Mammary epithelial cell (primary cell): ENCODE measurements at places on chromosomes 7 and 10.

- no peak for DNase-seq
Measured at GRCh38 chr7:16916738-16917137, 35.0 kb upstream of the AGR3 start.

DNA sequence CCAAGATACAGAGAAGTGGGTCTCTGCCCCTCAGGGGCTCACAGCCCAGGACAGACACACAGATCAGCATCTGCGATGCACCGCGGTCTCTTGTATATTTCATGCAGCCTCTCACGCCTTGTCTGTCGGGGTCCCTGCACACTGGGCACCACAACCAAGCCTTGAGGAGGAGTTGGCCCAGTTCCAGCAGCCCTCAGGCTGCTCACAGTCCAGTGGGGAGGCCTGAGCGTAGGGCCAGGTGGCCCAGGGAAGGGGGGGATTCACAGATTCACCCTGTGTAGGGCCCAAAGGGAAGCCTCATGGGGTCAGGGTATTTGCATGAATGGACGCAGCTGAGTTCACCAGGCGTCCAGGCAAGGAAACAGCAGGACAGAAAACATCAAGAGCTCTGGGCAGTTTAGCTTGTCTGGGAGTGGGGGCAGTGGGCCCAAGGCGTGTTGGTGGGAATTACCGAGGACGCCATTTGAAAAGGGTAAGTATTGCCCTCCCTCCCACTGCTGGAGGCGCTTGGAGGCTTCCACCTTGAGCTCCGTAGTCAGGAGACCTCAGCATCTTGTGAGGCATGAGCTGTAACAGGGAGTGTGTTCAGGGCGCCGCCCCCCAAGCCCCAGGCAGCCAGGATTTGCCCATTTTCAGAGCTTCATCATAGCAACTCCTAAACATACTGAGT is 129.1 kb upstream of the CHST15 start:
- no peak for DNase-seq

DNA sequence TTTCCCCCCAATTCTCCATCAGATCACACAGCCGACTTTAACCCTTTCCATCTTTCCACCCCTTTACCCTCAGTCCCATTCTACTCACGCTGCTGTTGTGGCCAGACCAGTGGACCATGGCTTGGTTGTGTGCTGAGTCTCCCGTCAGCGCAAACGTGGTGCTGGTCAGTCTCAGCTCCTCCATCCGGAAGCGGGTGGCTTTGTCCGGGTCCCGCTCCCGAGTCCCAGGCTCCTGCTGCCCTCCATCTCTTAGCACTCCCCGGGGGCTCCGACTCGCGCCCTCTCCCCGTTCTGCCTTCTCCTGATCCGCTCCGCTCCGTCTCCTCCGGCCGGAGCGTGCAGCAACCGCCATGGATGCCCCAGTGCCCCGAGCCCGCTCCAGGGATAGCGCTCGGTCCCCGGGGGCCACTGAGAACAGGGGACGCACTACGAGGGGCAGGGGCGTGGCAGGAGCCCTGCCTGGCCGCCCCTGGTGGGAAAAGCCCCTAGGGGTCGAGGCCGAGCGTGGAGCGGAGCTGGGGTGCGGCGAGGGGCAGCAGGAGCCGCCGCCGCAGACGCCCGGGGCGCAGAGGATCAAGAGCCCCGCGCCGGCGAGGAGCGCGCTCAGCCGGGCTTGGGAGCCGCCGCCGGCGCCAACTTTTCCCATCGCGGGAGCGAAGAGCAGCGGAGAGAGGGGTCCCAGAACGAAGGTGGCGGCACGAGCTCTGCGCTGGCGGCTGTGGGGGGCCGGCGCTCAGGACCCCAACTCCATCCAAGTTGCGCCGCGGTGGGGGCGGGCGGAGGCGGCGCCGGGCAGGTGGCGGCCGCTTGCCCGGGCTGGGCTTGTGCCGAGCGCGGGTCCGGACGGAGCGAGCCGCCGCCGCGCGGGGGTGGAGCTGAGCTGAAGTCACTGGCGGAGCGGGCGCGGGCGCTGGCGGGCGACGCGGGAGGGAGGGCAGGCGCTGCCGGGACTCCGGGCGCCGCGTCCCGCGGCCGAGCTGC is at the start of gene SORCS1:
Gene SORCS1 (minus strand): TSS at position 826 of the 981 bp plus-strand sequence.
- no peak for DNase-seq

- DNase-seq, result no peak
Measured at GRCh38 chr7:70352088-70352487, 753.8 kb downstream of the AUTS2 start.

DNA sequence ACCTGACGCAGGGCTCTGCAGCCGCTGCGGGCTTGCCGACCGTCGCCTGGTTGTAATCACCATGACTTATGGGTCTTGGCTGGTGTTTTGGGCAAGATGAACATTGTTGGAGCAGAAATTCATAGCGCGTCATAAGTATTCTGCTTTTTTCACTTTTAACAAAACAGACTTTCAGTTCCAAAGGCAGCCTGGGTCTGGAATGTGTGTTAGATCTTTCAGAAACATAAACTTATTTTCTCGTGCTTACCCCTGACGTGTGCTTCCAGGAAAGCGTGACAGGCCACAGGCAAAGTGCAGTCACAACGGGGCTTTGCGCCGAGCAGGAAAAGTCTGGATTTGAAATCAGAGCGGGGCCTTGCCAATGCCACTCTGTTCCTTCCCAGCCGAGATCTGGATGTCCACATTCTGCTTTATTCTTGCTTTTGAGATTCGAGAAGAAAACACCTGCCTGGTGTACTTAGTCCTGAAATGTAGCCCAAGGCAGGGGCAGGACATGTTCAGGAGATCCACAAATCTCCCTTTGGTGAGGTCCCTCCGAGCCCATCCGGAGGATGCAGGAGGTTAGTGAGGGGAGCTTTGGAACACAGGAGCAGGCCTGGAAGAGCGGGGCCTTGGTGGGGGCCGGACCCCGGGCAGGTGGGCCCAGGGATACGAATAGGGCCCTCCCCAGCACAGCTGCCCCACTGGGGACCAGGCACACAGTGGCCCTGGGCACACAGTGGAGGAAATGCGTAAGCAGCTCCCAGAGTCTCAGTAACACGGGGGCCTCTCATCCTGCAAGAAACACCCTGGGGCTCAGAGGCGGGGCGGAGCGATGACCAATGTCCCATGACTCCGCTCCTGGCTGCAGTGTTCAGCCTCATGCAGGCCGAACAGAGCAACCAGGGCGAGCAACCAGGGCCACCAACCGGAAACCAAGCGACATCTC is 49.5 kb upstream of the EBF3 start:
- DNase-seq, result no peak

GRCh38 chr10:60270426-60270825 is 119.2 kb downstream of the ANK3 start:
- peak; percentile 53 for DNase-seq

GRCh38 chr7:39688611-39689480 is 65.5 kb downstream of the RALA start:
- DNase-seq, result peak; percentile 66

- DNase-seq, result peak; percentile 90
Measured at GRCh38 chr7:116511552-116512519, 12.3 kb downstream of the CAV2 start.

DNA sequence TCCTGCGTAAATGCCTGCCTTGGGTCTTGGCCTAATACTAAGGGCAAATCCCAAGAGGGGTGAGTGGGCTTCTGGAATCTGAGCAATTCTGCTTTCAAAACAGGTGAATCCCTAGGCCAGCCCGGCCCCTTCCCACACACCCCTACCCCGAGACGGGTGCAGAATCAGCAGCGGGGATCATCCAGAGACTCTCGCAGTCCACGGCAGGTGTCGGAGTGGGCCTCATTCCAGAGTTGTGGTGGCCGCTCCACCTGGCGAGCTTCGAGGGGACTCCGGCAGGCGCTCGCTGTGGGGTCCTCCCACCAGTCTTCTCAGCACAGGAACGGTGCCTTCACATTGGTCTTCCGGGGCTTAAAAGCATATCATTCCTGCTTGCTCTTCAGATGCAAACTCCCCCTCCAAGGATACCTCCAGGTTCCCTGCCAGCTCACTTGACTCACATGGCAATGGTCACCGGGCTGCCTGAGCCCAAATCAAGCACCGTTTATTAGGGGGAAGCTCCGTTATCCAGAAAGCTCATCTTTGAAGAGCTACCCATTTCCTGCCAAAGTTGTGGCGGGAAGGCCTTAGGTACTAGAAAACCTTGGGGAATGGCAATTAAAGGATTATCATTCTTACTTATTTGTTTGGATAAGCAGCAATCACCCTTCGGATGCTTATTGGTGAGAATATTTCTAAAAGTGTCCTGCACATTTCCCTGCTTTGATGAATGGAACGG is 67.6 kb downstream of the PRKAG2 start:
- no peak for DNase-seq

- no peak for DNase-seq
Measured at GRCh38 chr10:81472927-81473470, 402.0 kb upstream of the NRG3 start.

GRCh38 chr10:116084161-116084560 is 188.8 kb downstream of the GFRA1 start:
- DNase-seq, result no peak

DNA sequence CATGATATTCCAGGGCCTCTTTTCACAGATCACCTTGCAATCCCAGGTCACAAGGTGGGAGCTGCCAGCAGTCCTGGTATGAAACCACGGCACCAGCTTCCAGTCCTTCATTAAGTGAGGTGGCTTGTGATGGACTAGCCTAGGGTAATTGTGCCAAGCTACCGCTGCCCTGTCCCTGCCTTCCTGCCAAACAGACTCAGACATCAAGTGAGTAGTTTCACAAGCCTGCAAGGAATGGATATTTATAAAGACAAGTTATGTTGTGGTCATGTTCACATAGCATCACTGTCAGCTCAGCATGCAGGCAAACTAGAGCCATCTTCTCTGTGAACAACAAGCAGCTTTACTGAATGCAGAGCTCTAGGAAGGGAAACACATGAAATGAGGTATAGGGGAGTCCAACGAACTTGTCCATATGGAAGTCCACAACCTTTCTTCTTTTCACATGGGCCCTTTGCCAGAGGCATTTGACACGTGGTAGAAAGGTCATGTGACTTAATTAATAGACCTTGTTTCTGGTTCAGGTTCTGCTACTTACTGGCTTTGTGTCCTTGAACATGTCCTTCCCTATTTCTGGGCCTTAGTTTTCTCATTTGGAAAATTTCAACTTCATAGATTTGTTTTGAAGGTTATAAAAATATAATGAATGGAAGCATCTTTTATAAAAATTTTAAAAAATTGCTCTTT is 1061.2 kb downstream of the KCNMA1 start:
- peak; percentile 22 for DNase-seq

DNA sequence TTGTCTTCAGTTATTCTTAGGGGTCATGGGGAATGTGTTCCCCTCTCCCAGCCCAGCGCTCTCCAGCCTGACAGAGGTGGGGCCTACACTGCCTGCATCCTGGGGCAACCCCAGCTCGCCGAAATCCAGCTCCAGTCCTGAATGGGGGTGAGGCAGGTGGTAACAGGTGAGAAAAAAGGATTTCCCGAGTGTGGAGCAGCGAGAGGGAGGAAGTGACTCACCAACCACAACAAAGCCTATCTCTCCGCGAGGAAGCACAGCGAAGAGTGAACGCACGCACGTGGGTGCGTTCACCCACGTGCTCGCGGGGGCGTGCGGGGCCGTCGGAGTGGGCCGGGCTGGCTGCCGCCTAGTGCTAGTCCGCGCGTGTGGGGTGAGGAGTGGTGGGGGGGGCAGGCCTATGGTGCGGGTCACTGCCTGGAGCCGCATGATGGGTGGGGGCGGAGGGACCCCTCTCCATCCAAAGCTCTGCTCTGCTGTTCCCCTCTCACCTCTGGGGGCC is 855 bp upstream of the PALD1 start:
- DNase-seq, result peak; percentile 76

GRCh38 chr7:137003566-137003965 is 135.1 kb downstream of the CHRM2 start:
- no peak for DNase-seq

GRCh38 chr10:58590152-58590840 is 77.6 kb downstream of the BICC1 start:
- peak; percentile 74 for DNase-seq

DNA sequence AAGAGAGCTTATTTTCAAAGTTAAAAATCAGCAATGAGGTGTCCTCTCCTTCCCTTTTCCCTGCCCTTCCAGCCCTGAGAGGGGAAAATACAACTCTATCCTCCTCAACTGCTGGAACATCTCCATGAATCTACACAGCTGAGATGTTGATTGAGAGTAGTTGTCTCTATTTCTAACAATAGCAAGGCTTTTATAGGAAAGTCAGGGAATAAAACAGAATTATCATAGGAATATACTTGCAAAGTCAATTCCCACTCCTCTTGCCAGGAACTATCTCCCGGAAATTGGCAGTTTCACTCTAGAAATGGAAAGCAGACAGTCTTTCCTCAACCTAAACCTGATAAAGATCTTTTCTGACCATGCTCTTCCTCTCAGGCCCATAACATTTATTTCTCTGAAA is 8.8 kb downstream of the HGF start:
- no peak for DNase-seq

DNA sequence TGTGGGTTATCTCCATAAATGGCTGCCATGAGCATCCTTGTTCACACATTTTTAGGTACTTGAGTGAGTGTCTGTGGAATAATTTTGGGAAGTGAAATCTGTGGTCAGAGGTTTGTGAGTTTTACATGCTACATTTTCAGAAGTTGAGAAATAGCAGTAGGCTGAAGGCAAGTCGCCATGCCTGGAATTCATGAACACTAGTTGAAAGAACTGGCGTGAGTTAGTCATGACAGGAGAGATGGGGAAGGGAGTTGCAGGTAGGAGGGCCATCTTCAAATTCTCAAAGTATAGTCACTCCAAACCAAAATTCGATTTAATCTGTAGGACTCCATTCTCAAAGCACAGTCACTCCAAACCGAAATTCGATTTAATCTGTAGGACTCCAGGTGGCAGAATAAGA is 89.6 kb downstream of the EGFR start:
- DNase-seq, result no peak

- DNase-seq, result no peak
Measured at GRCh38 chr7:73892003-73892999, 31.3 kb downstream of the TMEM270 start.

DNA sequence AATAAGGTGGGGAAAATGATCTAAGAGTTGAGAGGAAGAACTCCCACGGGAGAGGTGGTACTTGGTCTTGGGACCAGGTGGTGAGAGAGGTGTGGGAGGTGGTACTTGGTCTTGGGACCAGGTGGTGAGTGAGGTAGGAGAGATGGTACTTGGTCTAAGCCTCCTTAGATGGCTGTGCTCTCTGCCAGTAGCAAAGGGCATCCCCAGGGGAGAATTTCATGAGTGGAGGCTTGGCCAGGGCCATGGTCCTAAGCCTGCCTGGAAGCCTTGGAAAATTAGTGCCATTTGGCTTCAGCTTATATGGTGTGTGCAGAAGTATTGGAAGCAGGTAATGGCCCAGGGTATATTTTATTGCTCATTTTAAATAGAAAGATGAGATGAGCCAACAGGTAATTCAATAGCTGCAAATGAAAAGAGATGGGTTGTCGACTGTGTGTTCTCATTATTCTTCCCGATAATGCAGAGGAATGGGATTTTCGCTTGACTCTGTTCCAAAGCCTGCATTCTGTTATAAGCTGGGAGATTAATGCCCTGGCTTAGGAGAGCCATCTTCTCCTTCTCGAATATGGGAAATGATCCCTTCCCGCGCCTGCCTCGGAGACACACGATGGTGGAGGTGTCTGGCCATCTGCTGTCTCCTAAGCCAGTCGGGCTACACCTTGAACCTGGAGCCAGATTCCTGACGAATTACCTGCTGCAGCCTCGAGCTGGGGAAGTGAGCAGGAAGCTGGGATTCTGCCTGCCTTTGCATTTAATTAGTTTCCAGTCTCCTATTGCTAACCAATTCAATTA is 287.8 kb downstream of the GALNT17 start:
- no peak for DNase-seq

- no peak for DNase-seq
Measured at GRCh38 chr7:48033922-48034321, 1.4 kb upstream of the C7orf57 start.

GRCh38 chr10:614790-615582 is 74.5 kb downstream of the DIP2C start:
- no peak for DNase-seq
